ENCODE measurements at places on chromosomes 12 and 14.

DNA sequence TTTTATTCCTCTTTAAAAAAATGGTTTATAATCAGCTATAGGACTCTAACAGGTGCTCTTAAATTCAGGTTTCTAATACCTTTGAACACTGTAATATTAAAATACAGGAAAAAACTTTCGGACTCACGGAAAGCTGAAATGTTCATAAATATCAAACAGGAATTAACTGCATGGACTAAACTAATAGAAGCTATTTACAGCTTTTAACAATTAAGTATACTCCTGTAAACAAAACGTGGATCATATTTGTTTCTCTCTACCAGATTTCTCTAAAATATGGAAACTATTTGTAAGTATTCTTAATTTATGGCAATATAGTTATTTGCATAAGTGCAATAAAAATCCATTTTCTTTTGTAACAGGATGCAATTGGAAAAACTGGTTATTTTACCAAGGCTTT, 108.9 kb upstream of the RESF1 start:
- no peak for DNase-seq

GRCh38 chr14:39459795-39460478, 27.7 kb upstream of the FBXO33 start:
- no peak for DNase-seq

- DNase-seq: no peak
Observed at GRCh38 chr12:15751741-15752140, 37.4 kb downstream of the EPS8 start.

- DNase-seq: no peak
Observed at GRCh38 chr12:70267550-70267949, 24.3 kb downstream of the CNOT2 start.

GRCh38 chr14:106879241-106879640, 1352.9 kb downstream of the TMEM121 start:
- DNase-seq: no peak

DNA sequence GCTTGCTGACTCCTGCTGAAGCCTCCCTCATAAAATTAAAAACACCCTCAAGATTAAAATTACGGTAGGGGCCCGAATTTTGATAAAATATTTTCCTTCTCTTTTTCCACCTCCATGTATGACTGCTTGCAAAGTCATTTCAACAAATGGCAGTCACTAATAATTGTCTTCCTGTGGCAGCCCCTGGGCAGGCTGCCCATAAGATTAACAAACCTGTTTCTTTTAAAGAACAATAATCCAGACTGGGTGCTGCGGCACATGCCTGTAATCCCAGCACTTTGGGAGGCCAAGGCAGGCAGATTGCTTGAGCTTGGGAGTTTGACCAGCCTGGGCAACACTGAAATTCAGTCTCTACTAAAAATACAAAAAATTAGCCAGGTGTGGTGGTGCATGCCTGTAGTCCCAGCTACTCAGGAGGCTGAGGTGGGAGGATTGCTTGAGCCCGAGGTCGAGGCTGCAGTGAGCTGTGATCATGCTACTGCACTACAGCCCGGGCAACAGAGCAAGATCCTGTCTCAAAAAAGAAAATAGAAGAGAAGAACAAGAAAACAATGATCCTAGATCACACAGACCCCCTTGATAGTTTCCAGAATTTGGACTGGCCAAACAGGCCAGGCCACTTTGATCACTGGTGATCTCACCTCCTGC, 8.7 kb downstream of the SAV1 start:
- no peak for DNase-seq

DNA sequence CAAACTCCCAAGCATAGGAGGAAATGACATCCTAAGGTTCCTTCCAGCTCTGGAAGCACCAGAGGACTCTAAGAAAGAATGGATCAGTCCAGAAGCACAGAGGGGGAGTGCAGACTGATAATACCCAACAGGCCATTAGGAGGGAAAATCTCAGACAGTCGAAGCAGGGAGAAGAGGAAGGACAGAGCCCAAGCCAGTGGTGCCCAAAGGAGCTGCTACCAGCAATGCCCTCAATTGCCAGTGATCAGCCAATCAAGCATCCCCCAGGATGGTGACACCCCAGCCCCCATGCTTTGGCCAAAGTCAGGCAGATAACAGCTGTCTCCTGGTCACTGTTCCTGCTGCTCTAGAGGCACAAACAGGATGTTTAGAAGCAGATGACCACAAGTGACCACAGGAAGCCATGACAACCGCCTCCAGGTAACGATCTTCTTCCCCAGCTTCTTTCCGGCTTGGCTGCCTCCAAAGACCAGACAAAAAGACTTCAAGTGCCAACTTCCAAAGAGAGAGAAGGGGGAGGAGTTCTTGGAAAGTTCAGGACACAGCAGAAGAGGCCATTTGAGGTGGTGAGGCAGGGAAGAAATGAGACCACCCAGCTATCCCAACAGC, 16.2 kb downstream of the PXN start:
- no peak for DNase-seq

- no peak for DNase-seq
Observed at GRCh38 chr12:111451649-111452129, 46.0 kb downstream of the SH2B3 start.

DNA sequence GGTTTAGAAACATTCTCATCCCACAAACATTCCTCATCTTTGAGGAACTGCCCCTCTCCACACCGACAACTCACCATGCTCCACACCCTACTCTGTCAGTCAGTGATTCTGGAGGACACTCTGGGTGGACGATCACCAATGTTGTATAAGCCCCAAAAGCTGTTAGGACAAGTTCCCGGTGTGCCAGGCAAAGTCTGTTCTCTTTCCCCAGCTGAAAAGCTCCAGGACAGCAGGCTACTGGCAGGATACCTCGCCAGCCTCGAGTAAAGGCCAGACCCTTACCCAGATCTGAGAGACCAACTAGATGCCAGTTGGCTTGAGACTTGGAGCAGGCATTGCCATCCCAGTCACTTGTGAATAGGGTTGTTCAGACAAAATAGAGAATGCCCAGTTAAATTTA, 12.0 kb downstream of the KRT5 start:
- no peak for DNase-seq

GRCh38 chr12:89576572-89577220, 50.8 kb upstream of the POC1B start:
- no peak for DNase-seq

GRCh38 chr12:52193991-52194390, 2.2 kb upstream of the KRT80 start:
- no peak for DNase-seq

- DNase-seq: no peak
Observed at GRCh38 chr12:33519566-33519965, 79.9 kb upstream of the SYT10 start.

GRCh38 chr12:34350092-34351041, 328.1 kb downstream of the ALG10 start:
- DNase-seq: no peak

DNA sequence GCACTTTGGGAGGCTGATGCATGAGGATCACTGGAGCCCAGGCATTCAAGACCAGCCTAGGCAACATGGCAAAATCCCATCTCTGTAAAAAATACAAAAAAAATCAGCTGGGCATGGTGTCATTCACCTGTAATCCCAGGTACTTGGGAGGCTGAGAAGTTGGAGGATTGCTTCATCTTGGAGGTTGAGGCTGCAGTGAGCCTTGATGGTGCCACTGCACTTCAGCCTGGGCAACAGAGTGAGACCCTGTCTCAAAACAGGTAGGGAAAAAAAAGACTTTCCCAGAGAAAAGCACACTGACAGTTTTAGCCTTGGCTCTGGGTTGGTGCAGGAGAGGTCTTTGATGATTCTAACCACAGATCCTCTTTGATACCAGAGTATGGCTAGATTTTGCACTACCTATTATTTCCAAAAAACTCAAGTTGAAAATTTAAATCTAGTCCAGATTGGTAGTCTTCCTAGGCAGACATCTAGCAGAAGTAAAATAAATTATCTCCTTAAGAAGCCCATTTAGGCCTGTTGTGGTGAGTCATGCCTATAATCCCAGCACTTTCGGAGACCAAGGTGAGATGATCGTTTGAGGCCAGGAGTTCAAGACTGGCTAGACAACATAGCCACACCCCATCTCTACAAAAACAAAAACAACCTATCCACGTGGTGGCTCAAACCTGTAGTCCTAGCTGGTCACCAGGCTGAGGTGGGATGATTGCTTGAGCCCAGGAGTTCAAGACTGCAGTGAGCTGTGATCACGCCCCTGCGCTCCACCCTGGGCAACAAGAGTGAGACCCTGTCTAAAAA, 18.6 kb downstream of the LARP4 start:
- no peak for DNase-seq

GRCh38 chr14:70748422-70748821, 60.9 kb downstream of the MAP3K9 start:
- DNase-seq: no peak

- no peak for DNase-seq
Observed at GRCh38 chr14:51182131-51182565, 57.9 kb upstream of the TMX1 start.

DNA sequence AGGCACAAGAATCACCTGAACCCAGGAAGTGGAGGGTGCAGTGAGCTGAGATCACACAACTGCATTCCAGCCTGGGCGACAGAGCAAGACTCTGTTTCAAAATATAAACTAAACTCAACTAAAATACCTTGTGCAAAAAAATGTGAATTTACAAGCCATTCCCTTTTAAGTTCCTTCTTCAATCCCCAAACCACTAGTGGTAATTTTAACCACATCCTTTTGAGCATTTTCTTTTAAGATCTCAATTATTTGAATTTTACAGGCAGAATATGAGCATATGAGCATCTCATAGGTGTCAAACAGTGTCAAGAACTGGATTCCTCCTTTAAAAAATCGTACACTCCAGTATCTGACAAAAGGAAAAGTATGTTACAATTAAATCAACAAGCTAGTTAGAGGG, 57.0 kb upstream of the NPFF start:
- DNase-seq: no peak

DNA sequence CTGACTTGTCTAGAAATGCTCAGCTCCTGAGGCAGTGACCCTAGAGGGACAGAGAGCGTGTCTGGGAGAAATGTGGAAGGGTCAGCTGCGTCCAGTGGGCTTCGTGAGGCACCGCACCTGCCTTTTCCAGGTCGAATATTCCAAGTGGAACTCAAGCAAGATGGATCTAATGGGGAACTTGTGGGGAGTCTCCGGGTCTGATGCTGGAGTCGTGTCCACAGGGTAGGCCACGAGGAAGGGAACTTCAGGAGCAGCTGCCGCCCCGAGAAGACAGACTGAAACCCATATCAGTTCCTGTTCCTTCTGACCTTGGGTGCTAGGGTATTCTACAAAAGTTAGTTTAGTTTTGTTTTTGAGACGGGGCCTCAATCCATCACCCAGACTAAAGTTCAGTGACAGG, 67.5 kb downstream of the TNFAIP2 start:
- DNase-seq: no peak

- DNase-seq: no peak
Observed at GRCh38 chr14:67559639-67560038, 26.5 kb downstream of the PLEKHH1 start.

DNA sequence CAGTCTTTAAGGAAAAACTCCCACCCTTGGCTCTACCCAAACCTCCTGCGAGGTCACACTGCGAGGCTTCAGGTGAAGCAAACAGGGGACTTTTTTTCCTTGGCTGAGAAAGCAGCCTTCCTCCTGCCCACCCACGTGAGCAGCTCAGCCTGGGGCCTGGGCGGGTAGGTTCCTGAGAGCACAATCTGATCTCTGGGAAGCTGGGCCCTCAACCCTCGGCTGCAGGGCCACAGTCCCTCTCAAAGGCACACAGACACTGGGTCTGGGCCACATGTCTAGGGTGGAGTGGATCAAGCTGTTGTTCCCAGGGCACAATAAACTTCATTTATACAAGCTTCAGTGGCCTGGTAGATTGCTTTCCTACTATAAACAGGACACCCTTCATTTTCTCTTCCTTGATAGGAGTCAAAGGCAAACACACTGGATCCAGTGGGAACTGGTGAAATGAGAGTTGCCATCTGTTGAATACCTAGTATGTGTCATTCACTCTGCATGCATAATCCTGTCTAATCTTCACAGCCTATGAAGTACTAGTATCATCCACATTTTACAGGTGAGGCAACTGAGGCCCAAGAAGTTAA, 41.3 kb upstream of the PNMA1 start:
- no peak for DNase-seq

All from GM04504 (cell line).